ENCODE measurements at places on chromosomes 11 and 22.

DNA sequence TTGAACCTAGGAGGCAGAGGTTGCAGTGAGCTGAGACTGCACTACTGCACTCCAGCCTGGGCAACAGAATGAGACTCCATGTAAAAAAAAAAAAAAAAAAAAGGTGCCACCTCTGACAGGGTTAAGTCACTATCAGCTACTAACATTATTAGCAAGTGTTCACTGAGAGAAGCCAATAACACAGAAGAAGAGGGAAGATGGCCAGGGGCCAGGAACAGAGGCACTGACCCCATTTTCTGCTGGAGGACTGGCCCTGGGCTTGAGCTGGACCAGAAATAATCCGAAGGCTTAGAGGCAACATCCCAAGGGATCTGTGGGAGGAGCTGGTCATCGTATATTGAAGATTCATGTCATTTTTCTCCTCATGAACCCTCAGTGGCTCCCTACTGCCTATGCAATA is 5.0 kb downstream of the SLC5A1 start:
- no peak for DNase-seq

- no peak for DNase-seq
Measured at GRCh38 chr11:45655831-45656230, 9.6 kb downstream of the CHST1 start.

- no peak for DNase-seq
Measured at GRCh38 chr11:92484570-92484969, 260.0 kb downstream of the FAT3 start.

GRCh38 chr11:65919573-65920371 is 546 bp downstream of the DRAP1 start:
- no peak for DNase-seq

GRCh38 chr11:61362542-61362875 is 335 bp downstream of the TMEM138 start:
- no peak for DNase-seq

- DNase-seq, result no peak
Measured at GRCh38 chr11:121533601-121534000, 80.8 kb upstream of the SORL1-AS1 start.

GRCh38 chr11:34508524-34508923 is 5.1 kb downstream of the ELF5 start:
- no peak for DNase-seq

DNA sequence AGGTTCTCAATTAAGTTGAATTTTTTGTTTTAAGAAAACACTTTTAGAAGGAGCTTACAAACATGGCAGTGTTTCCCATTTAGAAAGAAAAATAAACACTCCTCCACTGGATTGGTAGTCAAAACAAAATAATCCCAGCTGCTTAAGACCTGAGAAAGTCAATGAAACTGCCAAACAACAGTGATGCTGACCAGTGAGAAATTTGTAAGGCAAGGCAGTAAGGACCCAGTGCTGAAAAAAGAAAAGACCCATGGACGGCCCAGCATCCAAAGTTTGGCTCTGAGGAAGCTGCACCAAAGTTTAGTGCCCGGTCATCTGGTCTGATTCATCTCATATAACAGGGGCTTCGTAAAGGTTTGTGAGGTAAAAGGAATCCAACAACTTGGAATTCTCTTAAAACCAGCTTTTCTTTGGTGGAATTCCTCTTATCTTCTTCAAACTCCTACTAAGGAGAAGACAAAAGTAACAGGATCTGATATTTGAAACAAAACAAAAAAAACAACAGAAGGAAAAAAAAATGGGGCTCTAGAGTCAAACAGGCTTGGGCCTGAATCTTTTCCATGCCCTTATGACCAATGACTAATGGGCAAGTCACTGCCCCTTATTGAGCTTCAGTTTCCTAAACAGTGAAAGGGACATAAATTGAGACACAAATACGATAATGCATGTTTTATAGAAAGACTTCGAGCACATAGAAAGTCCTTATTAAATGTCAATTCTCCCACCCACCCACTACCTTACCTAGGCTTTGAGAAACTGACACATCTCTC is 383.0 kb upstream of the NARS2 start:
- DNase-seq, result no peak

Measured in kidney glomerular epithelial cell (primary cell).